ENCODE measurements at places on chromosomes 3 and 15.

GRCh38 chr15:89654847-89655805, at the start of gene KIF7:
TSS of gene KIF7 (minus strand) at chr15:89655467. CDS start at chr15:89652930, 2,537 bp downstream.
- no peak for DNase-seq

- no peak for DNase-seq
These were observed 9.1 kb downstream of the SLC49A4 start for GRCh38 chr3:122803977-122804376.

DNA sequence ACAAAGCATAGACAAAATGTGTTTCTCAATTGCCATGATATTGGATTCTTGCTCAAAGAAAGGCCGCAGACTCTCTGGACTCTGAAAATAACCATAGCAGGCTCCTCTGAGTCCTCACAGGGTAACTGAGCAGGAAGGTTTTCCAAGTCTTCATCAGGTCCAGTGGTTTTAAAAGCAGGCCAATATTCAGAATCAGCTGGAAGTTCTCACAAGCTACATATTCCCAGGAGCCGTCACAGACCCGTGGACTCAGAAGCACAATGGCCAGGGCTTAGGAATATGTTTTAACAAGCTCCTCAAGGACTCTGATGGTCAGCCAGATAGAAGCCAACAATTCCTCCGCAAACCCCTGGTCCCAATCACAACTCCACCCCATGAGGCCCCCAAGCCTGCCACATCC, 256.1 kb upstream of the ADAMTS9 start:
- DNase-seq: no peak

DNA sequence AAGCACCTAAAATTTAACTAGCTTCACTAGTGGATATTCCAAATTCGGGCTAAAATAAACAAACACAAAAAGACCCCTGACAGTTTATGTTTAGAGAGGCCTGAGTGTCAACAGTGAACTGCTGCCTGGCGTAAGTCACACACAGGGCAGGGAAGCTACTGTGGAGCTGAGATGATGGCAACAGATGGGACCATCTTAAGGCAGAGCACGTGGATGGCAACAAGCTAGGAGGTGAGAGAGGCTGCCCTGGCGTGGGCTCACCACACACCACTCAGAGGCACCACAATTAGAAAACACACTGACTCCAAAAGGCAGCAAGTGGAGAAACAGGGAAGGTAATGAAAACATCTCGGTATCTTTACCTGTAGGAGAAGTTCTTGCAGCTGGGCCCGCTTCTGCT, 93.3 kb downstream of the ATP1B3 start:
- no peak for DNase-seq

DNA sequence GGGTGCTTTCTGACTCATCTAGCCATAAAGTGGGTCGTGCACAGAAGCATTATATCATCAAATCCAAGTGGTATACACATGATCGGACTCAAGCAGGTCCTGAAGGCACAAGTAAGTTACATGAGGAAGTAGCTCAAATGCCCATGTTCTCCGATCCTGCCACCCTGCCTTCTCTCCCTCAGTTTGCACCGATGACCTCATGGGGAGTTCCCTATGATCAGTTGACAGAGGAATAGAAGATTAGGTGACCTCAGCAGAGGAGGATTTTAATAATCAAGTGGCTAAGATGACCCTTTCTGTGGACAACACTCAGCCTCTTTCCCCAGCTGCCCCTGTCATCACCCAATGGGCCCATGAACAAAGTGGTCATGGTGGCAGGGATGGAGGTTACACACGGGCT, 149.5 kb downstream of the TBC1D5 start:
- no peak for DNase-seq

- no peak for DNase-seq
These were observed at the start of the genes ATXN7 and THOC7 for GRCh38 chr3:63863150-63864007. TSS of gene ATXN7 (plus strand) at chr3:63863867. CDS start at chr3:63912599, 48,732 bp downstream. TSS of gene THOC7 (minus strand) at chr3:63863805. CDS start at chr3:63863790, 15 bp downstream.

DNA sequence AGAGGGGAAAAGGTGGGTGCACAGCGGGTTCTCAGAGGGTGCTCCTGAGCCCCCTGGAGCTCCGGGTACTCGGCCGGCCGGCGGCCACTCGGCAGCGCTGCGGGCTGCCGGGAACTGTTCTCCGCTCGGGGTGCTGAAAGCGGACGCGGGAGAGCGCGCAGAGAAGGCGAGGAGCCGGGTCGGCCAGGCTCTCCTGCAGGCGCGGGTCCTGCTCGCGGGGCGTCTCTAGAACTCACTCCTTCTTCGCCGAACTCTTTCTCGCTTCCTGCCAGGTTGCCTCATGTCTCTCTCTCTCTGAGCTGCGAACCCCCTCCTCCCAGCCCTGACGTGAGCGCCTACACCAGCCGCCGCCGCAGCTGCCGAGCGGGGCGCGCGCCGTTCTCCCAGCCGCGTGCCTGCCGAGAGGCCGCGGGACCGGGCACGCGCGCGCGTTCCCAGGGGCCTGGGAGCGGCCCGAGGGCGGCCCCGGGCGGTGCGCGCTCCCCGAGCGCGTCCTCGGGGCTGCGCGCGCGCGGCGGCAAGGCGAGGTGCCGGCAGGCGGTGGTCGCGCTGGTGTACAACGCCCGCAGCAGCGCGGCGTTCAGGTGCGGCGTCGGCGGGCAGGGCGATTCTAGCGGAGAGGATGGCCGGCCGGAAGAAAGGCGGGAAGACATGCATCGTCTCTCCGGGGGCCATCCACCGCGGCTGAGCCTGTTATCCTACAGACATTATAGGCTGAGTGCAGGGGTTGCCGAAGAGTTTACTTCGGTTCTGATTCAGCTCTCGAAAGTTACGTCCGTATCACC, at the start of gene PEX5L:
Gene PEX5L (minus strand): TSS at position 267 of the 785 bp plus-strand sequence. CDS start 338 bp downstream, outside the sequence.
- DNase-seq: peak; percentile 26

DNA sequence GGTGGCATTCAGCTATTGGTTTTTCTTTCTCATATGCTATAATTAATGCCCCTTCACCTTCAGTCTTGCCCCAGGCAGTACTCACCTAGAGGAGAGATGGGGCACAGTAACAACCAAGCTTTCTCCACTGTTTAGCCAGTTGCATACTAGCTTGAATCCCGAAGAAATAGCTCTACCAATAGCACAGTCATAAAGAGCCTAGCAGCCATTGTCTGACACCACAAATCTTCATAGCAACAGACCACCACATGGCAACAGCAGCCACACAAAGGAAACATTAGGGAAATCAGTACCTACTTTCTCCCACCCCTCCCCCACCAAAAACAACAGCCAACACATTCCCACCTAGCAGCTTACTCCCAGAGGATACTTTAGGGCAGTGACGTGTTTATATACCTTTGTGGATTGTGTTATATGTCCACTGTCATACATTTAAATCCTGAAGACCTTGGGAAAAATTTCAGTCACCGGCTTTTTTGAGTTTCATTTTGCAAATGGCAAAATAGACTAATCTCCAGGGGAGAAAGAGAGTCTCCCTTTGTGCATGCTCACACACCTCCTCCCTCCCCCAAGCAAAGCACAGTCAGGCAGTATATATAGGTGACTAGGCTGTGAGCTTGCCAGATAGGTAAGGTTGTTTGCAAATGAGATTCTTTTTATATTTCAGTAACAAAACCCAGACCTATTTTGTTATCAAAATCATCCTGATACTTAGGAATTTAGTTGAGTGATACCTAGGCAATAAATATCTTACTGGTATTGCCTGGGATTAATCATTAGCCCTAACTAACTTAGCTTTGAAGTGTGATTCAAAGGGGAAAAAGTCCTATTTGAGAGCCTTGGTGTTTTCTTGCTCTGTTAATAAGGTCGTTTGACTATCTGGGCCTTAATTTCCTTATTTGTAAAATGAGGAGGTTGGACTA, 140.6 kb downstream of the RBPMS2 start:
- DNase-seq: no peak

GRCh38 chr15:79677241-79677640, 219.6 kb downstream of the MTHFS start:
- DNase-seq: no peak

GRCh38 chr15:92595506-92596381, 59.8 kb downstream of the FAM174B start:
- no peak for DNase-seq

DNA sequence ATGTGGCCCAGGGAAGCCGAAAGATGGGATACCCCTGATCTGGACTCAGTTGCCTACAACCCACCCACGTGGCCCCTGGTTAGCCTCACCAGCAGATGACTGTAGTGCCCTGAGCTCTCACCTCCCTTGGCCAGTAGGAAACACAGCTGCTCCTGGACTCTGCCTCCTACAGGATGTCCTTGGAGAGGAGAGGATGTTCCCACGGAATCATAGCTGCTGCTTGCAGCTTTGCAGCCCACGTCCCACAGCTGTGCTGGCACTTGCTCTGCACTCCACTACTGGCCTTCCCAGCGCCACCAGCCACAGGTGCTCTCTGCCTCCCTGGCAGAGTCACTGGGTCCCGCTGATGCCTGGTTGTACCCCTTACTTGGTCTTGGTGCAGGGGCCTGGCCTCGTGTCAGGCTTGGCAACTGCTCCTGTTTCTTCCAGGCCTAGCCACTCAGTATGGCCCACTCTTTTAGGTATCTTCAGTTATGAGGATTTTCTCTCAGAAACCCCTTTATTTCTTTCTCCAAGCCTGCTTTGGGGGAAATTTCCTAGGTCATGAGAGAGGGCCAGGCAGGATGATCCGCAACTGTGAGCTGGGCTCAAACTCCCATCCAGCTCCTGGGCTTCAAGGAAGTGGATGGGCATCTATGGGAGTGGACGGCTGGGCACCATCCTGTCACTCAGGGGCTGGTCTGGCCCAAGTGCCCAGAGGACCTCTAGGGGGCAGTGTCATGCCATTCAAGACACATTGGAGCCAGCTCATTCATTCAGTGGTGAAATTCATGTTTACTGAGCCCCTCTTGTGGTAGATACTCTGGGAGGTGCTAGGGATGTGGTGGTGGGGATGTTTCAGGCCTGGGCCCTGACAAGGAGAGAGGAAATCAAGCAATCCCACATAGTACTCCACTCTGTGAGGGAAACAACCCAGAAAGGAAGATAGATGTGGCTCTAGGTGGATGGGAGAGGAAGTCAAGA, 16.2 kb upstream of the VILL start:
- DNase-seq: no peak

GRCh38 chr3:110419601-110420000, 652.0 kb upstream of the NECTIN3 start:
- DNase-seq: no peak

DNA sequence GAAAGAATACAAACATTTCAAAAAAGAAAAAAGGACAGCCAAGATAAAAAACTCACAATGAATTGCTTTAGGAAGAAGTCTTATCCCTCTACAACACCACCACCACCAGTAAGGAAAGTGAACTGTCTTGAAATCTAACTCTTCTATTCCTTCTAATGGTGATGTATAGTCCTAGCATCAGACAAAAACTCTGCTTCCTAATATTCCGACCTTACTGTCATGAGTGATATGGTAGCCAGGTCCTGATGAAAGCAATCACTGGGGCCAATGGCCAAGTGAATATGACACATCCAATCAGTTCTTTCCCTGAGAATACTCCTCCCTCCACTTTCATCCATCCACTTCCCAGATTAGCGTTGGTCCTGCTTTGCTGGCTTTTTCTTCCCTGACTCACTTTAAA, 14.8 kb downstream of the GK5 start:
- DNase-seq: no peak

DNA sequence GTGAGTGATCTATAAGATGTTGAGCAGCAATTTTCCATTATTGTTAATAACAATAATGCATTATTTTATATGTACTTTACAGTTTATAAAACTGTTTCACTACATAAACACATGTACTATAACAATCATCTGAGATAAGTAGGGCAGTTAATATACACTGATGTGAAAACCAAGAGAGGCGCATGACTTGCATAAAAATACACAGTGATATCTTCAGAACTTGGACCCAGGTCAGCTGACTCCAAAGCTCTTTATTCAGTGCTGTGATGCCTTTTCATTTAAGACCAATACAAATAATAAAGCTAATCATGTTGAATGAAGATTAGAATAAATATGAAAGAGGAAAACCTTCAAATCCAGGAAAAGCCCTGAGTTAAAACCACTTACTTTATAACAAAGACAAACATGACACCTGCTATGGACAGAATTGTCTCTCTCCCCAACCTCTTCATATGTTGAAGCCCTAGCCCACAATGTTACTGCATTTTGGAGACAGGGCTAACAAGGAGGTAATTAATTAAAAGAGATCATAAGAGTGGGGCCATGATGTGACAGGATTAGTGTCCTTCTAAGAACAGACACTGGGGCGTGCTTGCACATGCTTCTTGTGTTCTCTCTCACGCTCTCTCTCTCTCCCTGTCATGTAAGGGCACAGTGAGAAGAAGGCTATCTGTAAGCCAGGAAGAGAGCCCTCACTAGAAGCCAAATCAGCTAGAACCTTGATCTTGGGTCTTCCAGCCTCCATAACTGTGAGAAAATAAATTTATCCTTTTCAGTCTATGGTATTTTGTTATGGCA, 55.8 kb upstream of the TSPAN3 start:
- no peak for DNase-seq

GRCh38 chr3:12027184-12027846, 23.1 kb downstream of the SYN2 start:
- DNase-seq: no peak

GRCh38 chr3:166405896-166406295, 568.7 kb upstream of the BCHE start:
- no peak for DNase-seq

DNA sequence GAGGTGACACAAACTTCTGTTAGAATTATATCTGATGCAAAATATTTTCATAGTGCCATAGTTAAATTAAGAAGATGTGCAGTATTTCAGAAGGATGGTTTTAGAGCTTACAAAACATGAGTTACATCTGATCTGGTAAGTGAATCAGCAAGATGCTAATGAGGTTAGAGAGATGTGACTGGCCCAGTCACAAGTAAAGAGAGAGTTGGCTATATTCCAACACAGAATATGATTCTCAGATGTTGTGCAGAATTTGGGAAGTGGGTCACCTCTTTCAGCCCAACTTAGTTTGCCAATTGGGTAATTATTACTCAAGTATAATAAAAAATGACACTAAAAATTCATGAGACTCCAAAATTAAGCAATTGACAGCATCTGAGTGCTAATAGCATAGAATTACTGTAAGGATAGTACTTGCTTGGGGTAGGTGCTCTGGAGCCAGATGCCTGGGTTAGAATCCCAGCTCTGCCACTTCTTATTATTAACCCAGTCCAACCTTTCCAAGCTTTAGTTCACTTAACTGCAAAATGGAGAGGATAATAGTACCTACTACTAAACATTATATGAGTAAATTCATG, 30.8 kb downstream of the P2RY1 start:
- no peak for DNase-seq

GRCh38 chr3:62503516-62503915, 130.2 kb upstream of the FEZF2 start:
- no peak for DNase-seq

DNA sequence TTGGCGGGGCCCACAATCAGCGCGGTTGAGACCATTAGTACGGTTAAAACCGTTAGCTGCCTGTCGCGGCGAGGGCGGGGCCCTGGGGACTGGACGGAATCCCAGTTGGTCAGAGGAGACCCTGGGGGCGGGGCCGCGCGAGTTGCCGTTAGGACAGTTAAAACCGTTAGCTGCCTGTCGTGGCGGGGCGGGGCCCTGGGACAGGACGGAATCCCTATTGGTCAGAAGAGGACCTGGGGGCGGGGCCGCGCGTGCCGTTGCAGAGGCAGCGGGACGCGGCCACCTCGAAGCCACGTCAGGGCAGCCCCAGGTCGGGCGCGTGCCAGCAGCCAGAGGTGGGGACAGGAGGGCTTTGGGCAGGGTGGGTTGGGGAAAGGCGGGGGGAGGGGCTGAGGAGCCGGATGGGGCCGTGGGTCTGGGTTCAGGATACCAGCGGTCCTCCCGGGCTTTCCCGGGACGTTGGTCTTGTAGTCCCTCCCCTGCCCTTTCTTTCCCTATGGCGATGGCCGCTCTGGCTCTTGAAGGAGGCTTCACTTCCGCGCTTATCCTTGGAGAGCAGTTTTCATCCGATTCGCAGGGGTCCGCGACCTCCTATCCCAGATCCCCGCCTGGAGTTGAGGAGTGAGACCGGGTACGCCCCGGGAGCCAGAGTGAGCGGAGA, 28.0 kb downstream of the KLHDC8B start:
- DNase-seq: no peak

All from NCI-H187 treated with DMSO at 0.1 percent for 48 hours (cell line).